ENCODE measurements at places on chromosomes 3 and 15.

DNA sequence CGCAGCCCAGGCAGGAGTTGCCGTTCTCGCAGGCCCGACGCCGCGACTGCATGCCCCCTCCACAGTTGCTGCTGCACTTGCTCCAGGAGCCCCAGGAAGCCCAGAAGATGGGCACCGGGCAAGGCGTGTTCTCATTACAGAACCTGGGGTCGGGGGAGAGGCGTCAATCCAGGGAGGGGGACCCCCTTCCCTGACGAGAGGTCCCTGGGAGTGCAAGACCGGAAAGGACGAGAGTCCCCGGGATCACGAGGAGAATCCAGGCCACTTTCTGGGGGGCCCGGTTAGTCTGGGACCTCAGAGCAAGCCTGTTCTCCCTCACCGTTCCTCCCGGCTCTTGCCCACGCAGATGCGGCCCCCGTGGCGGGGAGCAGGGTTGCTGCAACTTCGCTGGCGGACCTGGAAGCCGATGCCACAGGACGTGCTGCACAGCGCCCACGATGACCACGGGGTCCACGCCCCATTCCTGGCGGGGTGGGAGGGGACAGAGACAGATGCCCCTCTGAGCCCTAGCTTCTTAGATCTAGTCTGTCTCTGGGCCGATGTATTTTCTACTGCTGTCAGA is 113.9 kb downstream of the SEMA5B start:
- DNase-seq, result no peak

- DNase-seq, result no peak
Measured at GRCh38 chr15:77904436-77904821, 173.1 kb downstream of the TBC1D2B start.

DNA sequence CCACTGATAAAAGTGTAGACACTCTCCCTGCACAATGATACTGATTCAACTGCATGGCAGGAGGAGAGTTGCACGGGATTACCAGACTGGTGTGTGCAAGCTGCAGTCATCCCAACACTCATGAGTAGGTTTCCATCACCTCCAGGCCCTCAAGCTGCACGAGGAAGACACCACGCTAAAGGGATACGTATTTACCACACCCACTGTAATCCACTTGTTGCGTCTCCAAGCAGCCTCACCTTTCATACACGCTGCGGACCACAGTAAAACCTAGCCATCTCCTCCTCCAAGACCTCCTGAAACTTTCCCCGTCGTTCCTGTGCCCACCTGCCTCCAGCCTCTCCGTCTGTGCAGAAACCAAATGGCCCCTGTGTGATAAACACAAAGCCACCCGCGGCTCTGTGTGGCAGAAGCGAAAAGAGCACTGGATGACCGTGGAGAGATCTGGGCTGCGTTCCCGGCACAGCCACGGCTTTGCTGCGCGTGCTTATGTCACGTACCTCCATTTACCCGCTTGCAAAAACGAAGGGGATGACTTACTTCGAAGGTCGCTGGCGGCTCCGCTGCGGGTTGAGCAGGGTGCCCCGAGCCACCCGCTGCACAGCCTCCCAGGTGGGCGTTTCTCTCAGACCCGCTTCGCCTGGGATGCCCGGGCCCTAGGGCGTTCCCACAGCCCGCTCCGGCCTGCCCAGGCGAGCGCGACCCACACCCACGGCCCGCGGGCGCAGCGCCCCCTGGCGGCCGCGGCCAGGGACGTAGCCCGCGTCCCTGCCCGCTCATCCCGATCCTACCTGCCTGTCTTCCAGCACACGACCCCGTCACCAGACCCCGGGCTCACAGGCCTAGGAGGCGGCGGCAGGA is 643 bp downstream of the ABCC5 start:
- DNase-seq, result peak; percentile 47

GRCh38 chr3:37174532-37175126 is at the start of gene LRRFIP2:
LRRFIP2 (minus strand) TSS chr3:37174582; CDS start chr3:37148983, 25,599 bp downstream.
- DNase-seq, result peak; percentile 79

DNA sequence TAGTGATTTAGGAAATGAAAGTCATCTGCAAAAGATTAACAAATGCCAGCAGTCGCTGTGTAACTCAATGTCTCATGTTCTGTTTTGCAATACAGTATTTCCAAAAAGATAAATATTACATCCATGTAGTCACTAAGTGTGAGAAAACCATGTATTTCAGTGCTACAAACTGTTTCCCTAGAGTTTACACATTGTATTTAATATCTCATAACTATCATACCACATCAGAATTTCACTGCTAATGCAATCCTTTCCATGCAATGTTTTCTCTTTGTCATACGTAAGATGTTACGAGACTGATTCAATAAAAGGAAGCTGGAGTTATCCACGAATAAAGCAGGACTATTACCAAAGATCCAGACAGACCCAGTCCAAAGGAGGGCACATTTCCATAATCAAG is 269.4 kb downstream of the GBE1 start:
- no peak for DNase-seq

DNA sequence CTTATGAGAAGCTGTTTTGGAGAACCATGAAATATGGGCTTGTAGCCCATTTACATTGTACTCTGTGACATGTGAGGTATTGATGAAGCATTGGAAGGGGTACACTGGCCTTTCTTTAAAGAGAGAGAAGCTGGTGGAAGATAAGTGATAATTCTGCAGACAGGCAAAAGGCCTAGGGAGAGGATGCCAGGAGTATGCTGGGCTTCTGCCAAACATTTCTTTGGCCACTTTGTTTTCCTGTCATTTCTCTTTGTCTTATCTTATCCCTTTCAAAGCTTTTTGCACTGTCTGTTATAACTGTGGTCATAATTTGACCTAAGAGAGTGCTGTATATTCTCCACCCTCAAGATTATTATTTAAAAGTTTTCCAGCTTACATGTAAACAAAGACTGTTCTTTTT is 109.6 kb upstream of the SEMA6D start:
- no peak for DNase-seq

GRCh38 chr3:86949850-86950249 is 41.1 kb downstream of the VGLL3 start:
- no peak for DNase-seq

DNA sequence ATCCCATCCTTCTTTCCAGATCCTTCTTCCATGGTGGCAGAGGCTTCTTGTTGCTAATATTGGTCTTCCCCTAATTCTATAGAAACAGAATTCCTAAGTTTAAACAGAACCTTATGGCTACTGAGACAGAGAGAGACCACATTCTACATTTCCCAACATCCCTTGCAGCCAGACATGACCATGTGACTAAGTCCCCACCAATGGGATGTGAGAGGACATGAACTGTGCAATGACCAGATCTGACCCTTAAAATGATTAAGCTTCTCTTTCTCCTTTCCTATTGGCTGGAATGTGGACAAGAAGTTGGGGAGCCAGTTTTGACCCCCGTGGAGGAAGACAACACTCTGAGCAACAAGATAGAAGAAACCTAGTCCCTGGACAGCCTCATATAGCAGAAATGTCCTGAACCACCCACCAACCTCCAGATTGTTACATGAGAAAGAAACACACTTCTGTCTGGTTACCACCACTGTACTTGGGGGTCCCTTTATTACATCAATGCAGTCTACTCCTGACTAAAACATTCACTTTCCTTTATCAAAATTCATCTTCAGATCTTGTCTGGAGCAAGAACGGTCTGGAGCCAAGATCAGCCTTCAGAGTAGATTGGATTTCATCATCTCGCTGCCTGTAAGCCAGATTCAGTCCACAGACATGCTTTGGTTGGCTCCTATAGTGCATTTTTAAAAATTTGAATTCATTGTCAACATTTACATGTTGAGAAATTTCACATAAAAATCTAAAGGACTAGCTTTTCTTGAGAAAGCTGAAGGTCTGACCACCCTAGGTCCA is 183.9 kb downstream of the SHQ1 start:
- no peak for DNase-seq

DNA sequence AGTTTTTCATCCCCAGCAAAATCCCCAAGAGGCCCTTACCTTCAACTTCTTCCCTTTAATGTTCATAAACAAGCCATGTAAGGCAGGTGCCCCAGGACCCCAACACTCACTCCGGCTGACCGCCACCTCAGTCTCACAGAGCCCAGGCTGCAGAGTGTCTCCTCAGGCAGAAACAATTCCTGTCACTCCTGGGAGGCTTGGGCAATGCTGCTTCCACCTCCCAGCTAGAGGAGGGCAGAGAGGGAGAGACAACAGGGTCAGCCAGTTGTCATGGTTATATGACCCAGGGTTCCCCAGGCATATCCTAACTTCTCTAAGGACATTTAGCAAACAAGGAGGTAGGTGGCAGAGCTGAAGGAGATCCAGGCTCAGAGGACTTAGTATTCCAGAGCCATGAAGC is at the start of gene PLIN1:
Gene PLIN1, minus strand, starts transcription at position 156 of the 400 bp plus-strand sequence. CDS start 1,878 bp downstream, outside the sequence.
- DNase-seq, result no peak

DNA sequence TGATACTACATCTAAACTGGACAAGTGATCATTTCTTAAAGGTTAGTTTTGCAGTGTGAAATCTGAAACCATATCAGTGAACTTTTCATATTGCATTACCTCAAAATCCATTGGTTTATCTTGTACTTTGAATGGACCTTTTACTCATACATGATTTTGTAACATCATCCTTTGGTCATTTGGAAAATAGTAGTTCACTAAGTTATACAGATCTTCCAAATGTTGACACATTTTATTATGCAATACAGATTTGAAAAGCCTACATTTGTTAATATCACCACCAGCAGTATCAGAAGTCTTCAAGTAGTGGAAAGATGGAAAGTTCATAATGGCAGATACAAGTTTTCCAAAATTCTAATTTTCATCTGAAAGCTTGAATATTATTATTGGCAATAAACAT is 64.0 kb upstream of the CDV3 start:
- DNase-seq, result no peak

DNA sequence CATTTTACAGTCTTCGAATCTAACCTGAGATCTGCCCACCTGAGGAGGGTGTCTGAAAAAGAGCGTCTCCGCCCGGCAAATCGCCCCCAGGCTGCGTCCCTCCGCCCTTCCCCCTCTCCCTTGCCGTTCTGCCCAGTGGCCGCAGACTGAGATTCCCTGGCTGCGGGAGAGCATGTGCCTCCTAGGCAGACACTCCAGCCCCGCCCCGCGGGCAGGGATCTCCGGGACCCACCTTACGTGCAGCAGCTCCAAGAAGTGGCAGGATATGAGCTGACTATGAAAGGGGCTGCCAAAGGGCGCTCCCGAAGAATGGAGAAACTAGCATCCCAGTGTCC is 2.7 kb upstream of the WNT5A start:
- no peak for DNase-seq

DNA sequence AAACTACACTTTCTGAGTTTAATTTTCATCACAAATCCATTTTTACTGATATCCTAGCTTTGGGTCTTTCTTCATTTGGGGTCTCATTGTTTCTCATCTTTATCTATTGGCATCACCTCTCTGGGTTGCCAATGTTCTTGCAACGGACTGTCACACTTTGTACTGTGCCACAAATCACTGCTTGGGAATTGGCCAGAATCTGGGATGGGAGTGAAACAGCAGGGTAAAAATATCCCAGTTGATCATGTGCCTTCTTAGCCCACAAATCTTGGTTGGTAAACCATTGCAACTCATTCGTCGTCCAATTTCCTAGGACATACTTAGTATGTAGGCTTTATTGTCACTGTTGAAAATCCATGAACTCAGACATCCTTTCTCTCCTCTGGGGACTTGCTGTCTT is 698.5 kb downstream of the OTOL1 start:
- no peak for DNase-seq

- DNase-seq, result no peak
Measured at GRCh38 chr3:67227030-67227429, 228.9 kb downstream of the KBTBD8 start.

DNA sequence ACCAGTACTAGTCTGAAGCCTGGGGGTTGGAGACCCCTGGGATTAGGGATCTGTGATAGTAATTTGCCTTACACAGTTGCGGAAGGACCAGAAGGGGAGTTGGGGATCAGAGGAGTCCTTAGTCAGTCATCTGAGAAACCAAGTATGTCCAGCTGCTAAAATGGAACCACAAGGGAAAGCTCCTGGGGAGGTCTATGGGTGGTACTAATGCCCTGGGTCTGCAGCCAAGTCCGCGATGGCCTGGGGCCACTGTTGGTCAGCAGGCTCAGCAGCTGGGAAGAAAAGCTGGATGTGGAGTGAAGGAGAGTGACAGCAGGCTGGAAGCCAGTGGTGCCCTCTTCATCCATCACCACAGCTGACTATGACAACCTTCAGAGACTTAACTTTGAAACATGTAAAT is 2.2 kb upstream of the ANKDD1A start:
- DNase-seq, result no peak

DNA sequence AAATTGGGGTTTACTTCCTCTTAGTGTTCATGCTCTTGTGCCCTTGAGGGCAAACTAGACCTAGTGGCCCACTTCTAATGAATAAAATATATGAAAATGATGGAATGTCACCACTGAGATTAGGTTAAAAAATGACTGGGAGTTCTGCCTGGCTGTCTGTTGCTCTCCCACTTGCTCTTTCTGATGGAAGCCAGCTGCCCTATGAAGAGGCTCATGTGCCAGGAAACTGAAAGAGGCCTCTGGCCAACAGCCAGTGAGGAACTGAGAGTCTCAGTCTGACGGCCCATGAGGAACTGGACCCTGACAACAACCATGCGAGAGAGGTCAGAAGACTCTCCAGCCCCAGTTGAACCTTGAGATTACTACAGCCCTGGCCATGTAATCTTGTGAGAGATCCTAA is 107.1 kb upstream of the FHIT start:
- no peak for DNase-seq

GRCh38 chr3:14775011-14775410 is 43.8 kb upstream of the FGD5 start:
- no peak for DNase-seq

DNA sequence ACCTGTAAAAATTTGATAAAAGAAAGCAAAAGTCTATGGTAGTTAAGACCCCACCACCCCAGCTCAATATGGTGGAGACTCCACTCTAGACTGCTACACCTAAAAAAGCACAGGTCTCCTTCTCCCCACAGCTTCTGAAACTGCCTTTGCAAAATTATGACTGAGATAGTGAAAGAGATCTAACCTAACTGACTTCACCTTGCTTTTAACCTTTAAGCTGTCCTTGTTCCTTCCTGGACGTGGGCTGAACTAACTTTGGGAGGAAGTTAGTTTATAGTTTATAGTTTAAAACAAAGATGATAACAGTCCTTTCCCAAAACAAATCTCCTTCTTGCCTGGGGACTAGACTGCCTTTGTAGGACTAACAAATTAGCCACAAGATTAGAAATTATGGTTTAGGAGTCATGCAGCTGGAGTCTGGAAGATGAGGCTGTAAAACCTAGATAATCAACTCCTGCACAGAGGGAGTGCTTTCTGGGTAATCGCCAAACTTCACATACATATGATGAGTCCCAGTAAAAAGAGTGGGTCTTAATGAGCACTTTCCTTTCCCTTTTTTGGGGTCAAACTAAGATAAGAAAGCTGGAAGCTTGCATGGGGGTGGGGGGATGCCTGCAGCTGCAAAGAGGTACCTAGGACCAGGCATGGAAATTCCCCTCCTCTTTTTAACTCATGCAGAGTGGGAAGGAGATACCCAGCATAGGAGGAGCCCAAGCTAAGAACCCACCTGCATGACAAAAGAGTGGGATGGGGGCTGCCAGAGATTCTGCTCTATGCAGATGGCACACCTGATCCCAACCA is 17.5 kb downstream of the CCR8 start:
- no peak for DNase-seq

GRCh38 chr3:179234199-179234598 is 16.7 kb downstream of the KCNMB3 start:
- DNase-seq, result no peak

All from RCC 7860 (cell line).